ENCODE measurements at places on chromosomes 6 and 20.

- peak; percentile 63 for DNase-seq
These were observed 16.4 kb downstream of the BMP6 start for GRCh38 chr6:7742223-7742785.

GRCh38 chr6:152232501-152233151, 404.5 kb downstream of the SYNE1 start:
- DNase-seq, result no peak

DNA sequence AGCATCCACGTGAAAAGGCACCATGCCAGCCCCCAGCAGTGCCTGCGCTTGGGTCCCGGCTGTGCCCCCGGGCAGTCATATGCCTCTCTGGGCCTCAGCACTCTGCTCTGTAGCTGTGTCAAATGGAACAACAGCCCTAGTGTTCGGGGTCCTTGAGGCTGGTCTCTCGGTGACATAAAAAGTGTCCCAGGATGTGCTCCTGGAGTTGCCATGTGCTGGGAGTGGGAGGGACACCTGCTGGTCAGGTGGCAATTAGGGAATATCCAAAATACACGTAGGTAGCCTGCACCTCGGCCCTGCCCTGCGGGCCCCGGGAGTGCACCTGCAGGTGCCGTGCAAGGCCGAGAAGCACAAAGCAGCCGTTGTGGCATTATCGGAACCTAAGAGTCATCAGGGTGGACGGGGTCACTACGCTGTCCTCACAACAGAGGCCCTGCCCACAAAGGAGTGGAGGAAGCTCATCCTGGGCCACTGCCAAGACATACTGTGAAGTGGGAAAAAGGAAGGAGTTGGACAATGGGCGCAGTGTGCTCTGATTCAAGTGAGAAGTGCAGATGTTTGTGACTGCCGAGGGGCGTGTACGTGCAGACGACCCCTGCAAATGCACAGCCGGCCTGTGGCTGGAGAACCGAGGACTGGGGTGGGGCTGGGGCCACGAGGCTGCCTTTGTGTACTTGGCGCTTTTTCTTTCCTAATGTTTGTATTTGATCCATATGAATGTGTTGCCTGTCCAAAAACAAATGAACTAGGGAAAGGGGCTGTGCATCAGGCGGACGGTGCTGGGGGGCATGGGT, 24.6 kb downstream of the SLCO4A1 start:
- no peak for DNase-seq

DNA sequence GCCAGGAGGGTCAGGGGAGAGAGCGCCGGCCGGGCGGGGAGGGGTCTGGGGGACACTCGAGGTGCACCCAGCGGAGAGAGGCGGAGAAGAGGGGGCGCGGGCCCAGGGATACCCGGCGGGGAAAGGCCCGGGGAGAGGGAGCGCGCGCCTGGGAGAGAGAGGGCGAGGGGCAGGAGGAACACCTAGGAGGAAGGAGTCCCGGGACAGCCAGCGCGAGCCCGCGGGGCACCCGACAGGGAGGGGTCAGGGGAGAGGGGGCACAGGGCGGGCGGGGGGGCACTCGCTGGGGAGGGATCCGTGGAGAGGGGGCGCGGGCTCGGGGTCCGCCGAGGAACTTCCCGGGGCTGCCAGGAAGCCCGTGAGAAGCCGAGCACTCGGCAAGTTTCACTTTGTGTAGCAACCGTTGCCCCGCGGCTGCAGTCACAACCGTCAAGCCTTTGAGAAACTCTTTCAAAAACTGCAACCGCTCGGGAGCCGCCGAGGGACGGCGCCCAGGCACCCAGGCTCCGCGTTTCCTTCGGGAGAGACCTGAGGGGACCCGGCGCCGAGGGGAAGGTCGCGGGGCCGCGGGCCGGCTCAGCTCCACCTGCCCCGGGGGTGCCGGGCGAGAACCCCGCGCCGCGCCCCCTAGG, 471 bp downstream of the EZR start:
- peak; percentile 58 for DNase-seq

- DNase-seq, result no peak
These were observed 44.3 kb downstream of the TPD52L1 start for GRCh38 chr6:125197795-125198269.

GRCh38 chr20:32674362-32674789, 635 bp upstream of the C20orf203 start:
- DNase-seq, result peak; percentile 69

- DNase-seq, result no peak
These were observed 52.6 kb upstream of the PTPRK start for GRCh38 chr6:128573036-128573435.

GRCh38 chr20:8854571-8854970, 214.3 kb upstream of the PLCB4 start:
- no peak for DNase-seq

DNA sequence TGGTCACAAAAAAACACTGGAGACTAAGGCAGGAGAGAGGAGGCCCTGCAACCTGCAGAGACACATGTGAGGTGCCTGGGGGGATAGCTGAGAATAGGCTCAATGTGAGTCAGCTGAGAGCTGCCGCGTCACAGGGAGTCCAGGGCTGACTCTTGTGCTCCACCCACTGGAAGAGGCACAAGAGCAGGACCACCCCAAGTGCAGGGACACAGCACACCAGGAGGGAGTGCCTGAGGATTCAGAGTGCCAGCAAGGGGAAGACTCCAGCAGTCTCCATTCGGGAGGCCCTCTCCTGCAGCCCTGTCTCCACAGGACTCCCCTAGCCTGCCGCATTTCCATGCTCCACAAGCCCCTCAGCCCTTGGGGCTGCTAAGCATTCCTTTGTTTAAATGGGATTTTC, 105.5 kb downstream of the HUS1B start:
- DNase-seq, result no peak

DNA sequence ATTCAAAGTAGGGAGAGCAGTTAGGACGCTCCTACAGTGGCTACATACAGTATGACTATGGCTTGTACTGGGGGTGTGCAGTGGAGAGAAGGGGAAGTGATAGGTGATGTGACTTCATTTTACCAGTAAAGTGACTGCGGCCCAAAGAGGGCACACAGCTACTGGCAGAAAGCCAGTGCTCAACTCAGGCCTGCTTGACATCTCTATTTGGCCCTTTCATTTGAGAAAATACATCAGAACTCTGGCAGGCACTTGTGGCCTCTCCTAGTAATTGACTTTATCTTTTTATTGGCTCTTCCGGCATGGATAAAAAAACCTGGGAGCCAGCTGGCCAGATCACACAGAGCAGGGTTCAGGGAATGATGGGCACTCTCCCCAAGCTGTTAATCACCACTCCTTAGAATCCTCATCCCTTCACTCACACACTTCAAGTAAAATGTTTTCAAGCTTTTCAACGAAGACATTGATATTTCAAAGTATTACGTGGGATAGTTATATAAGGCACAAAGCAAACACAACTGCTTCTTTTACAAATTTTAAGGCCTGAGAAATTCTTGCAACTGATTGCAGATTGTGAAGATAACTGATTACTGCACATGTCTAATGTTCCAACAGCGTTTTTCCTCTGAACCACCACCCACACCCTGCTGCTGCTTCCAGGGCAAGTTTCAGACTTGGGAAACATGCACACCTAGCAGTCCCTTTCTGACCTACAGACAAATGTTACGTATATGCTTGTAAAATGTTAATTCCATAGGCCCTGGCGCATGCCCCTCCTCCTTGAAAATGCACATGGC, 73.5 kb downstream of the TNFRSF21 start:
- DNase-seq, result peak; percentile 29

DNA sequence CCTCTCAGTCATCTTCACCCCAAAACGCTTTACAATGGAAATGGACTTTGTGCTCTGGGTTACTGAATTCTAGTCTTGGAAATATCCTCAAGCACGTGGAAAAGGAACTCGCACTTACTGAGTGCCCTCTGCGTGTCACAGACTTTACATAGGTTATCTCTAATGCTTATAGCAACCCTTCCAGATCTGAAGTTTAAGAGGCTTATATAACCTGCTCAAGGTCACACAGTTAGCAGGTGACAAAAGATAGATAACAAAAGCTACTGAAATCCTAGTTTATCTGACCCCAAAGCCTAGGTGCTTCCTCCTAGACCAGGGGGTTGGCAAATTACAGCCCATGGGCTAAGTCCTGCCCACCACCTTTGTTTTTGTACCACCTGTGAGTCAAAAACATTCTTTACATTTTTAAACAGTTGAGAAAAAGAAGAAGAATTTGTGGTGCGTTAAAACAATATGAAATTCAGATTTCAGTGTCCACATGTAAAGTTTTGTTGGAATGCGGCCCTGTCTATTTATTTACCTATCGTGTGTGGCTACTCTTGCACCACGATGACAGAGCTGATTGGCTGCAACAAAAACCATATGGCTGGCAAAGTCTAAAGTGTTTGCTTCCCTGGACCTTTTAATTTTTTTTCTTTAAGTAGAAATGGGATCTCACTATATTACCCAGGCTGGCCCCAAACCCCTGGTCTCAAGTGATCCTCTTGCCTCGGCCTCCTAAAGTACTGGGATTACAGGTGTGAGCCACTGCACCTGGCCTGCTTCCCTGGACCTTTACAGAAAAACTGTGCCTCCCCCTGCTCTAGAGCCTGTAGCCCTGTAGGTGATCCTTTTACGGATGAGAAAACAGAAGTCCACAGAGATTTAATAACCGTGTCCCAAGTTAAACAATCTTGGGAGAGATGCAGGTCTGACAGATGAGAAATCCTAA, 110.2 kb upstream of the RREB1 start:
- no peak for DNase-seq

DNA sequence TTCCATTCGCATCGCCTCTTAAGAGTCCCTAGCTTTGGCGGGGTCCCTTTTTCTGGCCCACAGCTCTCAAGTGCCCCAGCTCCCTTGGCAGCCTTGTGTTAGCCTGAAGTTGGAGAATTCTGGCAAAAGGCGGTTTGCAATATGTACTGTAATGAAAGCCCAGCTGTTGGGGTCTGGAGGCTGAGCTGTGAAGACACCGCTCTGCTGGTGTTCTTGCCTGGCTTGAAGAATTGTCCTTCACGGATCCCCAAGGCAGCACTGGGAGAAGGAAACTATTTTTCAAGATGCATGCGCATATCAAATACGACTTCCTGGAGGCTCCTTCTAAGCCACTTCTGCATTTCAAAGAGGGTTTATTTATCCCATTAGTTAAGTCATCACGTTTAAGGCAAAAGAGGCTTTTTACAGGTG, 21.4 kb upstream of the CITED2 start:
- no peak for DNase-seq

DNA sequence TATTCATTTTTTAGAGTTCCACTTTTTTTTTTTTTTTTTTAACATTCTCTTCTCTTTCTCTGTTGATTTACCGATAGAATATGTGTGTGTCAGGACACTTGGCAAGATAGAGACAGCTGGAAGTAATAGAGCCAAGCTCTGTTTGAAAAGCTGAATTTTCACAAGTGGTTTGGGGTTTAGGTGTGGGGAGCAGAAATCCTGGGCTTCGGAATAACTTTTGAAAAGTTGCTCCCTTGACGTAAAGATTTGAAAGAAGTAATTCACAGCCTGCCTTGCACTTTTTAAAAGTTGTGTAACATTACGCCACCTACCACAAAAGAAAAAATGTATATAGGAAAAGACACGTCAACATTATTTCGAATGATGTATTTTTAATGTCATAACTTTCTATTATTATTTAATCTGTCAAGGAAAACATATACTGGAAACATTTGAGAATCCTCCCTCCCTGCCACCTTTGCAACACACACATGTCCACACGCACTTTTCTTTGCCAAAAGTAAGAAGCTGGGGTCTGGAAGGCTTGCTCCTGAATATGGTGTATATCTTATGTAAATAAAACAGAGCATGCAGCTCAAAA, 917.9 kb downstream of the KIF16B start:
- no peak for DNase-seq

- no peak for DNase-seq
These were observed at the start of gene KIF25 for GRCh38 chr6:167997642-167998041. TSS of gene KIF25 (plus strand) at chr6:167997671. CDS start at chr6:168029586, 31,915 bp downstream.

GRCh38 chr6:132058975-132059374, 107.8 kb upstream of the CCN2 start:
- DNase-seq, result no peak

- peak; percentile 70 for DNase-seq
These were observed 124.3 kb downstream of the DLL1 start for GRCh38 chr6:170166511-170167122.

- no peak for DNase-seq
These were observed 822 bp downstream of the RAB22A start for GRCh38 chr20:58310291-58310782.

DNA sequence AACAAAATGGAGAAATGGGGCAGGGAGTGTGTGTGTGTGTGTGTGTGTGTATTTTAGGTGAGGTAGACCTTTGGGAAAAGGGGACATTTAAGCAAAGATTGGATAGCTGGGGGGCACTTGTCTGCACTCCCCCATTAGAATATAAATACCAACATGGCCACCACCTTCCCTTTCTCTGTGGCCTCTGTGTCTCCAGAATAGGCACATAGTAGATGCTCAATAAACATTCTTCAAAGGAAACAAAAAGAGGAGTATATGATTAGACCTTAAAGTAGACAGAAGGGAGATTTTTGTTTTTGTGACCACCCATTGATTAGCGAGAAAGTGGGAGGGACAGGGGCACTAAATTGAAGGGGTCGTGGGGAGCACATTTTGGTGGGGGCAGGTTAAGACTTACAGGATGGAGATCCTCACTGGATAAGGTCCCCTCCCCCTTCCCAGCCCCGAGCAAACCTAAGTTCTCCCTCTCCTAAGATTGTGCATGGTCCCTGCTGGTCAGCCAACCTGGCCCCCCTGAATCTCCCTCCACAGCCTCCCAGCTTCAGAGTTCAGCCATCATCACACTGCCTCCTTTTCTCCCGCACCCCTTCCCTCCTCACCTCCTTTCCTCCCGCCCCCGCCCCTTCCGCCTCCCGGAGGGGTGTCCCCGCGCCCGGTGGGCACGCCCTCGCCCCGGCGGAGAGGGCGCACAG, 514 bp upstream of the TSHZ2 start:
- no peak for DNase-seq

- no peak for DNase-seq
These were observed 15.5 kb upstream of the NNAT start for GRCh38 chr20:37505263-37506151.

DNA sequence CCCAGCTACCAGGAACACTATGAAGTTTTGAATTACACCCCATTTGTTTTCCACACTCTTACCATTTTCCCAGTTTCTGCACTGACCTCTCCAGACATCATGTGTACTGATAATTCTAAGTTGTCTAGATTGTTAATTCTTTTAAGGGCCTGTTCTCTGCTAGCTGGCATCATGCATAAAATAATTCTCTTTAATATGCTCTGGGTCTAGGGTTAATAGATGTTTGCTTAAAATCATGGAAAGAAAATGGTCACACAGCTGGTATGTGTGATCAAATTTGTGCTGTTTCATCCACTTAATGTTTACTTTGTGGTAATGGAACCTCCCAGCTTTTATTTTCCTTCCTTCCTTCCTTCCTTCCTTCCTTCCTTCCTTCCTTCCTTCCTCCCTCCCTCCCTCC, 49.1 kb downstream of the HFE start:
- no peak for DNase-seq

GRCh38 chr6:165571721-165572132, 91.3 kb downstream of the PDE10A start:
- no peak for DNase-seq

- no peak for DNase-seq
These were observed 5.2 kb upstream of the PLCB1 start for GRCh38 chr20:8126841-8127378.

DNA sequence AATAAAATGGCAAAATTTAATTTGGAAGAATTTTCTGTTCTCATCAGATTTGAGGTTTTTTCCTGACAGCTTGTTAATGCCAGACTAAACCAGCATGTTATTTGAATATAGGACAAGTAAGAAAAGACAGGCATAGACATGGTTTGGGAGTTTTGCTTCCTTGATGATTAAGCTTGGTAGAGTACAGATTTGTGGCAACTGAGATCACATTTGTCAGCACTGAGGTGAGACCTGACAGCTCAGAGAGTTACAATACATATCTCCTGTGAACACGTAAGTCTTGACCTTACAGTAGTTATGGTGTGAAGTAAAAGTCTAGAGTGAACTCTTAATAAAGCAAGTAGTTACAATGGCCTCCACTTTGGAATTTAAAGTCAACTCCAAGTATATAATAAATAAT, 34.5 kb downstream of the CENPW start:
- no peak for DNase-seq

Measured in NCI-H774 (cell line).